Activated naive CD4-positive, alpha-beta T cell treated with anti-CD3 and anti-CD28 coated beads, Interleukin-2, amount 50 U/mL, for 16 hours (primary cell): ENCODE measurements at places on chromosomes 7 and 10.
A peak's percentile ranks its signal among the peaks of the same experiment; 100 is the strongest.

DNA sequence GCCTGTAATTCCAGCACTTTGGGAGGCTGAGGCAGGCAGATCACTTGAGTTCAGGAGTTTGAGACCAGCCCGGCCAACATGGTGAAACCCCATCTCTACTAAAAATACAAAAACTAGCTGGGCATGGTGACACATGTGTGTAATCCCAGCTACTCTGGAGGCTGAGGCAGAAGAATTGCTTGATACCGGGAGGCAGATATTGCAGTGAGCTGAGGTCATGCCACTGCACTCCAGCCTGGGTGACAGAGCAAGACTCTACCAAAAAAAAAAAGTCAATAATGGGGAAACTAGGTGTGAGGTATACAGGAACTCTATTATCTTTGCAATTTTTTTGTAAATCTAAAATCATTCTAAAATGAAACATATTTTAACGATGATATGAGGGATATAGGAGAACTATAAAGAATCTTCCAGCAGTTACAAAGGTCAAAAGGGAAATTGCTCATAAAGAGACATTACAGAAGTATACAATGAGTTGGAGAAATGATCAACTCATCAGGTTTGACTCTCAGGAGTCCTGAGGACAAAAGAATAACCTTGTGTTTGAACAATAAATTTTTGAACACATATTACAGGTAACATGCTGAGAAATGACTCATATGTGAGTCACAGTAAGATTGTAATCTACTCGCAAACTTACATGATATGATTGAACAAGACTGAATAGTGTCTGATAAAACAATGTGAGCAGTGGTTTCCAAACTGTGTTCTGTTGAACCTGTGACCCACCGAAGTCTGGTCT lies 272.6 kb downstream of the FGFR2 start:
- no peak for DNase-seq

GRCh38 chr10:127036987-127037386 lies 131.8 kb downstream of the DOCK1 start:
- DNase-seq = no peak

DNA sequence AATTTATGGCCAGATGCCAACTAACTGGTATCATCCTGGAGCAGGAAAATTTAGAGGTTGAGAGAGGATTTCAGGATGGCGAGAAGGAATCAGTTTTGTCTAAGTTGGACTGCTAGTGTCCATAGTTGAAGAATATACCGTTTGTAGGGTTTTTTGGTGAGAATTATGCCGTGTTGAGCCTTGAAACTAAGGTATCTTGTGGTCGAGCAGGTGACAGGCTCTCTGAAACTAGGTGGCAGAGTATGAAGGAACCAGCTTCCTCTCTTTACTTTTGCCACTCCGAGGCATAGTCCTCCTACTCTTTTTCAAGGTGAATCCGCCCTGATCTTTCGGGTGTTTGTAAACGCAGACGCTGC lies 9.7 kb downstream of the MDFIC start:
- peak; percentile 43 for DNase-seq

- DNase-seq = no peak
Observed at GRCh38 chr10:120610791-120611190, 153.8 kb downstream of the PLPP4 start.

GRCh38 chr10:110932505-110933180 lies 13.2 kb downstream of the SHOC2 start:
- DNase-seq = no peak

- DNase-seq = no peak
Observed at GRCh38 chr7:66454600-66455225, 174.0 kb upstream of the KCTD7 start.

- DNase-seq = no peak
Observed at GRCh38 chr7:45092100-45092930, 3.5 kb upstream of the NACAD start.

GRCh38 chr10:110985497-110986275 lies 66.3 kb downstream of the SHOC2 start:
- DNase-seq = no peak

DNA sequence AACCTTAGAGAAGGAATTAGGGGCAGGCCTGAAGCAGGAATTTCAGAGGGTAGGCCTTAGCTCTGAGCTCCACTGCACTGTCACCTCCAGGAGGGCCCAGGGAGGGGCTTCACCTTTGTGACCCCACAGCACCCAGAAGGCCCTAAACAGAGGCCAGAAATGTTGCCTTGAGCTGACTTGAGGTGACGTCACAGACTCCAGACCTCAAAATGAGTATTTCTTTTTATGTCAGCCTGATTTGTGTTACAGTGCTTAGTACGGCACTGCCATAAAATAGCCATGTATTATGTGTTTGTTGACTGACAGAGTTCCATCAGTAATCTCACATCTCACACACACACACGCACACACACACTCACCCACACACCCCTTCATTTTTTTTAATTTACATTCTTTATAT lies 211.2 kb downstream of the CCDC3 start:
- DNase-seq = no peak

DNA sequence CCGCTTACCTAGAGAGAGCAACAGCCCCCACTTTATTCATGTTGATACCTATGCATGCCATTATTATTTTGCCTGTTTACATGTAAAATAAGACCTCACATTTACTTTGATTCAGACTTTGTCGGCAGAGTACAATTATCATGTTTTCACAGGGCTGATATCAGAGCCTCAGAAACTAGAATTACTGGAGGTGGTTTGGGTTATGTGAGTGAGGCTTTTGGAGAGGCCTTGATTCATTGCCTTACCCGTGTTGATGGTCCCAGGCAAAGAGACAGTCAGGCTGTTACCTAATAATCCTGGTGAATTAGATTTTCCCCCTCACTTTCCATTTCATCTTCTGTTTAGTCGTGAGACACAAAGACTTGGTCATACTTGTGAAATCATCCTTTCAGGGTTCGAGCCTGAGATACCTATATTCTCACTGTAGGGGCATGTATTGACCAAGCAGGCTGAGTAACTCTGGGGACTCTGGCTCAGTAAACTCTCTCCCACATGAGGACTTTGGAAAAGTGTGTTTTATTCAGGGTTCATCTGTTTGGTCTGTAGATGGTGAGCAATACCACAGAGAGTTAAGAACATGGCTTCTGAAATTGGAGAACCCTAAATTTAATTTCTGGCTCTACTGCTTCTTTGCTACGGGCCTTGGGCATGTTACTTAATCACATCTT lies 150.9 kb downstream of the CELF2 start:
- no peak for DNase-seq

DNA sequence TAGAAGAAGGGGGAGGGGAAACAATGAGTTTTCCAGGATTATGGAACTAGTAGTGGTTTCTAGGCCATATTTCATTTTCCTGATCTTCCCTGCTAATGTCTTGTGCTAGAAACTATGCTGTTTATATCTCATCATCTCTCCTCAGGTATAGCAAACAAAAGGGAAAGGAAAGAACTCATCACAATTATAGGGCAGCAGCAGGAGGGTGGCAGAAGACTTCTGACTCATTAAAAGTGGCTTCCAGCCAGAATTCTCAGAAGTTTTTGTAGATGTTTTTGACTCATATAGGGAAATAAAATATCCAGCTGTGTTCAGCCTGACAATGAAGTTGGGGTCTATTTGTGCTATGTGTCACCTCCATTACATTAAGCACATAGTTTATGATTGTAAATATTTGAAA lies 6.5 kb downstream of the AHR start:
- peak; percentile 15 for DNase-seq
